ENCODE measurements at places on chromosomes 12 and 14. TPM values are rescaled to one million over a fixed set of nuclear protein-coding genes. Genes with fewer than 3 reads are reported as not detected.

The GOLT1B gene
- total RNA-seq = 67.2 TPM

The TESPA1 gene
- not detected for total RNA-seq

The MUCL1 gene
- total RNA-seq = not detected

The RASSF9 gene
- 1.0 TPM for total RNA-seq

GRCh38 chr12:13220838-13221237 lies 24.3 kb downstream of the EMP1 start:
- no peak for DNase-seq
- H3K4me1 ChIP-seq = peaks cover 2% of the 10 kb centered on the region
- H3K36me3 ChIP-seq = no peaks in the 10 kb centered on the region
- no peak overlapping the region for H3K27ac ChIP-seq
- no peaks in the 10 kb centered on the region for H3K27me3 ChIP-seq

GRCh38 chr12:75807494-75807893 lies 224.1 kb downstream of the PHLDA1 start:
- H3K4me3 ChIP-seq = no peak overlapping the region
- no peaks in the 10 kb centered on the region for H3K36me3 ChIP-seq
- no peaks in the 10 kb centered on the region for H3K4me1 ChIP-seq
- H3K27me3 ChIP-seq = no peaks in the 10 kb centered on the region
- H3K27ac ChIP-seq = no peak overlapping the region

DNA sequence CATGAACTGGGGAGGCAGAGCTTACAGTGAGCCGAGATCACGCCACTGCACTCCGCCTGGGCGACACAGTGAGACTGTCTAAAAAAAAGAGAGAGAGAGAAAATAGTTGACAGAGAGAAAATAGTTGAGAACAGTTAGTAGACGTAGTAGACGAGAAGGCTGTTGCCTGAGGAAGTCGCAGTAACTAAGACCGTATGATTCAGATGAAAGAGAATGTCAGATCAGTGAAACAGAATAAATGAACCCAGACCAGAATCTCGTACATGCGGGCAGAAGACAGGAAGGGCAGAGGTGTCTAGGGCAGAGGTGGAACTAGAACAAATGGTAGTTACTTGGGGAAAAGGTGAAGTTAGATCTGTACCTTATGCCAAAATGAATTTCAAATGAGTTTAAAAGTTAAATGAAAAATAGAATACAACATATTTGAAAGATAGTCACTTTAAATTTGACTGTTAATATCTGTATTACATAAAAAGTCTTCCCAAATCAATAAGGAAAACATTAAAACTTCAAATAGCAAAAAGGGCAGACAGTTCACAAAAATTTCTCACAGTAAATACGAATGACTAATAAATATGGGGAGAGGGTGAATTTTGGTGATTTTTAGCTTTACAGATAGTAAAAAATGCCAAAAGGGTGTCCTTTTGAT lies 17.7 kb downstream of the MDM2 start:
- H3K27me3 ChIP-seq = no peaks in the 10 kb centered on the region
- no peak overlapping the region for H3K4me3 ChIP-seq
- no peak overlapping the region for H3K27ac ChIP-seq
- H3K4me1 ChIP-seq = peaks cover 5% of the 10 kb centered on the region
- peaks cover 99% of the 10 kb centered on the region for H3K36me3 ChIP-seq
- no peak for DNase-seq

DNA sequence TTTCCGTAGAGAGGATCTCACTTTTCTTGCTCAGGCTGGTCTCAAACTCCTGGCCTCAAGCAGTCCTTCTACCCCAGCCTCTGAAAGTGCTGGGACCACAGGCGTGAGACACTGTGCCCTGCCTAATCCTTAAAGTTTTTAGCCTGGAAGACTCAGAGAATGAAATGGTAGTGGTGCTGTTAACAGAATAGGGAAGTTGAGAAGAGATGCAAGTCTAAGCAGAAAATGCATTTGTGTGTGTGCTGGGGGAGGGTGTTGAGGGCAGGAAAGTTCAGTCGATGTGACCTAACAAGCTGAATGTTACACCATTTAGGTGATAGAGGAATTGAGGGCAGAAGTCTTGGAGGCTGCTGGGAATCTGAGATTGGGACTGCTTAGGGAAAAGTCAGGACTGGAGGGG lies 6.9 kb upstream of the TUBA1A start:
- no peaks in the 10 kb centered on the region for H3K27me3 ChIP-seq
- peak; percentile 20 for DNase-seq
- H3K36me3 ChIP-seq = no peaks in the 10 kb centered on the region
- H3K4me1 ChIP-seq = no peaks in the 10 kb centered on the region

DNA sequence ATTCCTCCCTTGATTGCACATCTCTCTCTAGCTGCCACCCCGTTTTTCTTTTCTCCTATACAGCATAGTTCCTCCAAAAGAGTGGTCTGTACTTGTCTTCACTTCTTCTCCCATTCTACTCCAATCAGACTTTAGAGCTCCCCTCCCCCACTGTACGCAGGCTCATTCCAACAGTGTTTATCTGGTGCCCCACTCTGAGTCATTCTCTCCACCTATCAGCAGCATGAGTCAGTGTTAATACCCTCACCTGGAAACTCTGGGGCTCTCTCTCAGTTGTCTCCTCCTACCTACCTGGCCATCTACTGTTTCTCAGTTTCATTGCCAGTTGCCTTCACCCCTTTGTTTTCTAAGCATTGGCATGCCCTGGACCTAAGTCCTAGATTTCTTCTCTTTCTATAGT lies 175.1 kb upstream of the ARHGAP5 start:
- H3K36me3 ChIP-seq = no peaks in the 10 kb centered on the region
- no peak overlapping the region for H3K4me3 ChIP-seq
- no peaks in the 10 kb centered on the region for H3K27me3 ChIP-seq
- no peaks in the 10 kb centered on the region for H3K4me1 ChIP-seq

DNA sequence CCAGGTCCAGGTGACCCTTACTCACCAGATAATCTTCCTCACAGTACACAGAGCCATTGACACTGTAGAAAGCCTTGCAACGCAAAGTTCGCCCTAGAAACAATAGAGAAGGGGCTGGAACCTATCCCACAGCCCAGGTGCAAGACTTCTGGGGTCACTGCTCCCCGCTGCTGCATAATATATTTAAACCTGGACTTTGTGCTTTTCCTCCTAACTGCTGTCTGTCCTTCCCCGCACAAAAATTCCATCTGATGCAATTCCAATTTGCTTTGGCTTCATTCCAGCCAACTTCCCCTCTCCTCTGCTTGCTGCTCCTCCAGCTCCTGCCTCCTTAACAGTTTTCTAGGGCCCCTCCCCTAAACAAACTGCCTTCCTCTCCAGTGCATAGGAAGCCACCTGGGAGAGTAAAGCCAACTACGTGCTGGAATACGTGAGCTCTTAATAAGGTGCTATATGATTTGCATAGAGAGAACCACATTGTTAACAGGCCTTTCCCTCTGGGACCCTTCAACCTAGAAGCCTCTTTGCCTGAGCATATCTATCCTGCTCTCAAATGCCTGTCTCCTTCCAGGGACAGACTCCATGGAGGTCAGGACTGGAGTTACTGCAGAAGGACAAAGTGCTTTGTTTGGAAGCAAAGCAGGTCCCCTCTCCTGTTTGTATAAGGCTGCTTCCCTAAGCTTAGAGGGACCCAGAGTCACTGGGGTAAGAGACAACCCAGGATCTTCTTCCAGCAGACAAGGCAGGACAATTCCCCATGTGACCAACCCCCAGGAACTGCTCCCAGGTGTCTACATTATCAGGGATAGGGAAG lies 5.5 kb downstream of the AJUBA start:
- peaks cover 56% of the 10 kb centered on the region for H3K36me3 ChIP-seq
- peaks cover 26% of the 10 kb centered on the region for H3K4me1 ChIP-seq
- DNase-seq = peak; percentile 67
- H3K27me3 ChIP-seq = no peaks in the 10 kb centered on the region
- H3K4me3 ChIP-seq = peak overlapping the region; percentile 68
- peak overlapping the region; percentile 89 for H3K27ac ChIP-seq

- peaks cover 4% of the 10 kb centered on the region for H3K4me1 ChIP-seq
- no peaks in the 10 kb centered on the region for H3K27me3 ChIP-seq
- peak; percentile 22 for DNase-seq
- H3K27ac ChIP-seq = no peak overlapping the region
- no peak overlapping the region for H3K4me3 ChIP-seq
Observed at GRCh38 chr12:94701711-94702110, 51.4 kb upstream of the TMCC3 start.

- H3K4me3 ChIP-seq = no peak overlapping the region
- H3K27me3 ChIP-seq = no peaks in the 10 kb centered on the region
- H3K4me1 ChIP-seq = peaks cover 14% of the 10 kb centered on the region
- DNase-seq = peak; percentile 94
- peak overlapping the region; percentile 98 for H3K27ac ChIP-seq
Observed at GRCh38 chr12:106084014-106084671, 54.6 kb downstream of the NUAK1 start.

DNA sequence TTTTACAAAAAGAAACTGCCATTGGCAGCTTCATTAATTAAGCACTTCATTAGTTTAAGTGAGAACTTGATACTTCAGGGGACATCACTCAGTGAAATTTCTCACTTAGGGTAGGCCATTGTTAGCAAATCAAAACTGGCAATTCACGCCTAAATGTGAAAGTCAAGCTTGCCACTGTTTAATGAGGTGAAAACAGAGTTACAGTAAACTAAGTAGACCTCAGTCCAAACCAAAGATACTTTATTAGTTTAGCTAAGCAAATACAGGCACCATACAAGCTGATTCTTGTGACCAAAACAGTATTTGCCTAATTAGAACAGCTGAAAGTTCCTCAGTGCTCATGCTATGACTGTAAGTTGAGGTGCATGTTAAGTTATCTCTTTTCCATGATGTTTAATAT lies 176.5 kb upstream of the CPNE8 start:
- no peaks in the 10 kb centered on the region for H3K4me1 ChIP-seq
- H3K4me3 ChIP-seq = no peak overlapping the region
- no peak for DNase-seq
- no peaks in the 10 kb centered on the region for H3K36me3 ChIP-seq

- H3K27me3 ChIP-seq = peaks cover 22% of the 10 kb centered on the region
- peaks cover 55% of the 10 kb centered on the region for H3K36me3 ChIP-seq
- H3K4me1 ChIP-seq = peaks cover 6% of the 10 kb centered on the region
- no peak overlapping the region for H3K27ac ChIP-seq
Observed at GRCh38 chr12:95787274-95787818, 3.2 kb downstream of the NTN4 start.
